ENCODE measurements at places on chromosomes 2 and 18.

DNA sequence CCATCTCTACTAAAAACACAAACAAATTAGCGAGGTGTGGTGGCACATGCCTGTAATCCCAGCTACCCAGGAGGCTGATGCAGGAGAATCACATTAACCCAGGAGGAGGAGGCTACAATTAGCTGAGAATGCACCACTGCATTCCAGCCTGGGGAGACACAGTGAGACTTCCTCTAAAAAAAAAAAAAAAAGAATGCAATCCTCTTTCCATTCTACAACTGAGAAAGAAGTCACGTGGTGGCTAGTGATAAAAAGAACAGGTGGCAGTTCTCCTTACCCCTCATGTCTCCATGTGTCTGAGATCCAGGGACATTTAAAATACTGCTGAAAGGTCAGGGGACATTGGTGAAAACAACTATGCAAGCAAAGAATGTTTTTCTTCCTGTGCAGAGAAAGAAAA is 24.4 kb upstream of the GPR39 start:
- DNase-seq: peak; percentile 39

GRCh38 chr2:207473049-207473930 is 56.5 kb upstream of the CREB1 start:
- DNase-seq: no peak

GRCh38 chr2:13091455-13091854 is 374.7 kb downstream of the TRIB2 start:
- DNase-seq: no peak

GRCh38 chr2:23449413-23449812 is 64.4 kb downstream of the KLHL29 start:
- no peak for DNase-seq

DNA sequence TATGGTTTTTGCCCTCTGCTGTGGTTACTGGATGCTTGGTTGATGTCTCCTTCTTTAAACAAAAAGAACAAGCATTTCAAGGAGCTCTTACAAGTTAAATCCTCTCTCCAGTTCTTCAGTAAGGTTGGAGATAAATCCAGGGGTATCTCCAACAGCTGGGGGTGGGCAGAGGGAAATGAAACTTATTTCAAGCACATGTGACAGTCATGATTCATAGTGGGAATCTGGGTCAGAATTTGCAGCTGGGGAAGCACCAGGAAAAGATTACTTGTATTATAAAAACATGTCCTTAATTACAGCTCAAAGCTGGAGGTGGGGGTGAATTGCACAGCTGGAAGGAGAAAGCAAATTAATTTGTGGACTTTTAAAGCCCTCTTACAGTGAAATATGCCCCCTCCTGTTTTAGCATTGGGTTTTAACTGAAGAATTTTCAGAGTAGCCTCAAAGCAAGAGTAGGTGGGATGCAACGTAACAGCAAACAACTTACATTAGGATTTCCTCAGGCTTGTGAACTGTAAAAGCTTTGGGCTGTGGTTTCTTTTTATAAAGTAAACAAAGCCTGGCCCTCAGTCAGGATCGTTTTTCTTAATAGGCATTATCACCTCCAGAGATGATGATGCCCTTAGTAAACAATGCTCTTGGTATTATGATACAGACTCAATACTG is 596.4 kb downstream of the NYAP2 start:
- no peak for DNase-seq

- peak; percentile 19 for DNase-seq
Observed at GRCh38 chr18:69636529-69637301, 236.0 kb downstream of the DOK6 start.

GRCh38 chr2:213868526-213868925 is 542.3 kb upstream of the VWC2L start:
- DNase-seq: no peak

GRCh38 chr18:58308463-58308862 is 264.4 kb downstream of the NEDD4L start:
- DNase-seq: no peak

- no peak for DNase-seq
Observed at GRCh38 chr2:160278101-160278878, 78.2 kb upstream of the ITGB6 start.

DNA sequence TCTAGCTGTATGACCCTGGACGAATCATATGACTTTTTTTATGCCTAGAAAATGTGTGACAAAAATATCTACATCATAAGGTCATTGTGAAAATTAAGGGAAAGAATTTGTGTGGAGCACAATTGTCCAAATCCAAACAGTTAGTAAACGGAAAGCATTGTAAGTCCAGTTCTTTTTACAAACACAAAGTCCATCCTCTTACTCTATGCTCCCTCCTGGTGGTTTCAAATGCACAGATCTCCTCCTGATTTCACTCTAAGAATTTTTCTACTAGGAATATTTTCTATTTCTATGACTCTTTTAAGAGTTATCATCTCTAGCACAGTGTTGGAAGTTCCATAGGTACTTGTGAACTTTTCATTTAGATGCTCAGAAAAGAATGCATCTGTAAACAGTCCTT is 125.2 kb upstream of the ARL5A start:
- DNase-seq: no peak

GRCh38 chr2:236130349-236130998 is 37.7 kb downstream of the GBX2 start:
- DNase-seq: no peak

DNA sequence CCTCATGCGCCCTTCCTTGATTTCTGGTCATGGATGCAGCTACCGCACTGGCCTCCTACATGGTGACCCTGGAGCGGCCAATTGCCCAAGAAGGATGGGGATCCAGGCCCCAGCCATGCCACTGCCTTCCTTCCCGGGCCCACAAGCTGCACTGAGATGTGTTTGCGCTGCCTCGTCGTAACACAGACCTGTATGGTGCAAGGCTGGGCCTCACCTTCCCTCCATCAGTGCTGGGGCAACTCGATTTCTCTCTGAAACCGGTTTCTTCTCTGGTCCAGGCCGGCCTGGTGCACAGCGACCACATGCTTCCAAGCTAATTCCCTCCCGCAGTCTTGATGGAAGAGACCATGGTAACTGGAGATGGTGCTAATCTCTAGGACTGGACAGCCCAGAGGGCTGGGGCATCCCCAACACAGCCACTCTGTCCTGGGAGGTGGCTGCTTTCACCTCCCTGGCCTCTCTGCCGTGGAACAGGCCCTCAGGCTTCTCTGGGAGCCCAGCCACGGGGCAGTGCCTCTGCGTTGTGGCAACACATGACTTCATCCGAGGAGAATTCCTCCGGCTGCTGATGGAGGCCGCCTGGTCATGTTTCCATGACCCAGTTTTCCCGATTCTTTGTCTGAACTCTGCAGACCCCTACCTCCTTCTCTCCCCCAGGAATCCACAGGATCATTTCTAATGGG is 184.2 kb downstream of the GLI2 start:
- DNase-seq: no peak

GRCh38 chr18:78621141-78621755 is 358.4 kb upstream of the SALL3 start:
- no peak for DNase-seq

GRCh38 chr2:62102402-62102920 is 93.5 kb upstream of the B3GNT2 start:
- DNase-seq: no peak

- DNase-seq: peak; percentile 41
Observed at GRCh38 chr2:106531676-106532214, 44.6 kb downstream of the CD8B2 start.

DNA sequence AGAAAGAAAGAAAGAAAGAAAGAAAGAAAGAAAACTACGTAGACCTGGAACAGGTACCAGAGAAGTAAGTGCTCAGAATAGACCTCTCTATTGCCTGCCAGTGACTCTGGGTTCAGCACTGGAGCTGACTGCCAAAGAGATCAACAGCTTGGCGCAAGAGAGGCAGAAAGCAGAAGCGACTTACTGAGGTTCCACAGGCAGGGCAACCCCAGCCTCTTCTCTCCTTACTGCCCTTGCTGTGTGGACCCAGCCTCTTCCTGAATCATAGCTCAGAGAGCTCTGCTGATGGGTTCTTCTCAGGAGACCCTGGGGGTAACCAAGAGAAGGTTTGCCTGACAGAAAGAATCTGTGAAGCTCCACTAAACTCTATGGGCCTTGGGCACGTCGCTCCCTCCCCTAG is 7.1 kb downstream of the CAPN13 start:
- DNase-seq: no peak

GRCh38 chr2:98551316-98551715 is 57.0 kb downstream of the COA5 start:
- DNase-seq: no peak

DNA sequence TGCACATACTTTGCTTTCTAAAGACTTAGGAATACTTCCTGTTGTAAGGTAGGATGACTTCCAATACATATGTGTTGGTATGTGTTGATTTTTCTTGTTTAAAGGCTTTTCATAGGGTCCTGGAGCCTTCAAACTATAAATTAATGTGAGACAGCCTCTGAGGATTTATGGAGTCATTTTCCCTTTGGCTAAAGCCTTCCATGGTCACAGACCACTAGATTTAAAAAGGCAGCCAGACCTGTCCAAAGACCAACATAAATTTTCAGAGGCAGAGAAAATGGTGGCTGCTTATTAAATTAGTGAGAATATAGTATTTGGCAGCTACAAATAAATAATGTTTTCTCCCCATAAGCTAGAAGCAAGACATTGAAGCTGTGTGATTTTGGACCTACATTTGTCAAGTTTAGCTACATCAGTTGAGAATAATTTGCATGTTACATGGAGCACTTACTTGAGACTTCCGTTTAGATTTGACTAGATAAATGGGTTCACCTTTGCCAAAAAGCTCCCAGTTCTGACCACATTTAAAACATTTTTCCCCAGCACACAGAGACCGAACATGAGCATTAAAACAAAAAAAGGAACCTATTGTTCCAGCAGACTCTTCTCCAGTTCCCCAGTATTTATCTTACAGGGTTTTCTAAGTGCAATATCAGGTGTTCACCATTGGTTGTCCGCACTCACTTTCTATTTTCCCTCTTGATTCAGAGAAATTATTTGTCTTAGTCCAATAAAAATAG is 402.9 kb downstream of the PARD3B start:
- DNase-seq: no peak

GRCh38 chr2:22952656-22953225 is 432.2 kb upstream of the KLHL29 start:
- DNase-seq: no peak

GRCh38 chr2:131031875-131032274 is 61.4 kb downstream of the FAM168B start:
- DNase-seq: no peak

GRCh38 chr18:452816-453215 is 47.7 kb downstream of the COLEC12 start:
- DNase-seq: no peak

- peak; percentile 13 for DNase-seq
Observed at GRCh38 chr2:79750321-79750720, 237.5 kb downstream of the CTNNA2 start.

DNA sequence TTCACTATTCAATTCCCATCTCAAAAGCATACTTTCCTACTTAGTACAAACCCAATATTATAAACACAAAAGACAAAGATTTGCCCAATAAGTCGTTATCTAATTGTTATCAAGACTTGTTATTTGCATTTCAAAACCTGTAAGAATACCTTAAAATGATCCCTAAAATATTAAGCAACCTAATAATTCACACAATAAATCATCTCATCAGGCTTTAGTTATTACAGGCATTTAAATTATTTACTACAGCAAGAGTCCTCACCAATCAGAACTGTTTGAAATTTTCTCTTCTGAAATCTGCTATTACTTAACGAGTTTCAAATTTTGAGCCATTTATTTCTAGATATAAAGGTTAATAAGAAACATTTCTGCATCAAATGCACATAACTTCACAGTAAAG is 1.6 kb downstream of the CCDC88A start:
- no peak for DNase-seq

DNA sequence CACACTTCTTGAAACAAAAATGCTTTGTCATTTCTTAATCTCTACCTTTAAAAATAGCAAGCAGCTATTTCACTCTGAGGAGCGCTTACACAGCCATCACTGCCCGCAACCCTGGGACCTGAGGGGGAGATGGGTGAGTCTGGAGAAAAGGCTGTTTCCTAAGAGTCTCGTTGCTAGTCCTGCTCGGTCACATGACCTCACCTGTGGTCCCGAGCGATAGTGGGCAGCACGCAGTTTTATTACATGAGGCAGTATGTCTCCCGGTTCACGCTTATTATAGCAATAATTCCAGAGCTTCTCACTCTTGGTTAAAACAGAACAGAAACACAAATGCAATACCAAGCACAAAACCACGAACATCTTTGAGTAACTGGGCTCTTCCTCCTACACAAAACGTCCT is 105.3 kb downstream of the ZNF516 start:
- DNase-seq: no peak

DNA sequence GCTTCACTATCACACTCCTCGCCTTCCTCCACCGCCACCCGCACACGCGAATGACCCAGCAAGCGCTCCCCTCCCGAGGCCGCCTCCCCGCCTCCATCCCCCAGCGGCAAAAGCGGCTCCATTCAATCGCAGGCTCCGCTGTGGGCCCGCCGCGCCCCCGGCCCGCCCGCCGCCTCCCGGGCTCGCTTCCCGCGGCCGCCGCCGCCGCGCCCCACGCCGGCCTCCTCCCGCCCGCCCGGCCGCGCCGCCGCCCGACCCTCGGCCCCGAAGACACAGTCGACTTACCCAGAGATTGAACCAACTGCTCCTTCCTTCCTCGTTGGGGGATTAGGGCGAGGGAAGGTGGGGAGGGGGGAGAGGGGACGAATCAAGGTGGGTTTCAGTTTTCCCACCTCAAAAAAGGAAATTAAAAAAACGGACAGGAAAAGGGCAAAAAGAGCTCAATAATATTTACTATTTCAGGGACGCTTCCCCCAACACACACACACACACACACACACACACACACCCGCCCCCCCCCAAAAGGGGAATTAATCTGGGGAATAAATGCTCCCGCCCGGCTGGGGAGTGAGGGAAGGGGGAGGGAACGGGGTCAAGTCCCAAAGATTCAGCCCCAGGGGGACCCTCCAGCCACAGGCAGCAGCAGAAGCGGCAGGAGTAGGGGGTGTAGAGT is 743 bp downstream of the XPO1 start:
- DNase-seq: peak; percentile 52

DNA sequence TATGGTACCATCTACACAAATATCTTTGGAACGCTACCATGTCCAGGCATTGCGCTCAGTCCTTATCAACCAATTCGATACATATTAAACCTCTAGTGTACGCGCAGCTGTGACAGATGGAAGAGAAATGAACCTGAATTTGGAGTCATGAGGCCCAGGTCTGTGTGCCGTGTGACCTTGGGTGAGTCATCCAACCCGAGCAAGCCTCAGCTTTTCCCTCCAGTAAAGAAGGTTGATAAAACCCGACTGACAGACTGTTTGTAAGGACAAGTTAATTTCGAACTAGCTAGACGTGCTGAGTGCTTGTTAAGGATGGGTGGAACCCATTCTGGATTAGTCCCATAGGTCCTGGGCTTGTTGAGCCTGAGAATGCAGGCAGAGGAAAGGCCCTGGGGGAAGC is 28.2 kb downstream of the GREB1 start:
- DNase-seq: no peak

DNA sequence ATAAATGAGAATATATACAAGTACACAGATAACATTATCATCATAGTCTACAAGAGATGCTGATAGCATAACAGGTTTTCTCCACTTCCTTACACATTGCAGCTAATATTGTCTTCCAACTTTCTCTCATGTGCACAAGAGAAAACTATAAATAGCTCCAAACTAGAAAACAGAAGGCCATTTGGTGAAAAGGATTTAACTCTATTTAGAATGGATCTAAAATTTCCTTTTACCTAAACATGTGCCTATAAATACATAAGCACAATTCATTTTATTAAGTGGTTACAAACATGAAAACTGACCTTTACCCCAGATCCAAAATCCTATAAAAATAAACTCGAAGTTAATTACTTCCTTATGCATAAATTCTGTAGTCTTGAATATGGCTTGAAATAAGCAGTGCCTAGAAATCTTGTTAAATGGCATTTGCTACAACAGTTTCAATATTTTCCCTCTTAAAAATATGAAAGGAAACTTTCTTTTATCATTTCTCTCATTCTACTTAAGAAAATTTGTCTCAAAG is 41.6 kb downstream of the SLC25A12 start:
- no peak for DNase-seq

Measured in Caco-2 (cell line).